ENCODE measurements at places on chromosomes 3 and 15. TPM values are rescaled to one million over a fixed set of nuclear protein-coding genes. Genes with fewer than 3 reads are reported as not detected.
A peak's percentile ranks its signal among the peaks of the same experiment; 100 is the strongest.

DNA sequence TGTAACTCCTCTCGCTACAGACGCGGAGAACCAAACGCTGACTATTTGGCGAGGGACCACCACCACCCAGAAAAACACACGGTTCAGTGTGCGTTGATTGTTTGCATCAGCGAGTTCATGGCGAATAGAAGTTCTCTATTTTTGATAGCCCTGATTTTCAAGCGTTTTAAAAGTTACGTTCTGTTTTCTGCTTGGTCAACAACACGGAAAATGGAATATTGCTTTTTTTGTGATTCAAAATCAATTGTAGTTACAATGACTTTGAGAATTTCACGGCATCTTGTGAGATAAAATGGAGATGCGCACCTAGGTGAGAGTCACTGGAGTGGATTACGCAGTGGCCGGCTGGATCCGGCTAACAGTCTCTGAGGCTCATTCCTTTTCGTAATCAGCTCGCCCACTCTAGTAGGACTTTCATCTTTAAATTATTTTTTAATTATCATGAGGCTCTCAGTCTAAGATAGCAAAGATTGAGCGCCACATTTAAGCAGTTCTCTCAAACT, 54.8 kb downstream of the CCDC54 start:
- no peak for DNase-seq

- no peak for DNase-seq
These were observed 247.4 kb downstream of the KBTBD8 start for GRCh38 chr3:67245545-67245944.

DNA sequence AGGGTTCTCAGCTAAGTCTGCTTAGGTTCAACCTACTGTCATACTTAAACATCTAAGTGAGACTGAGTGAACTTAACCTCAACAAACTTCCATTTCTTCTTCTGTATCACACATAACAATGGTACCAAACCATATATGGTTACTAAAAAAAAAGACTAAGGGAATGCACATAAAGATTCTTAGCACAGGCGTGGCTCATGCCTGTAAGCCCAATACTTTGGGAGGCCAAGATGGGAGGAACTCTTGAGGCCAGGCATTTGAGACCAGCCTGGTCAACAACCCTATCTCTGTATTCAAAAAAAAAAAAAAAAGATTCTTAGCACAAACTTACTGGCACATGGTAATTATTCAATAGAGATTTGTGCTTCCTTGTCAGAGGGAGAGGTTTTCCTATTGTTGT, 57.9 kb downstream of the ACAP2 start:
- no peak for DNase-seq

DNA sequence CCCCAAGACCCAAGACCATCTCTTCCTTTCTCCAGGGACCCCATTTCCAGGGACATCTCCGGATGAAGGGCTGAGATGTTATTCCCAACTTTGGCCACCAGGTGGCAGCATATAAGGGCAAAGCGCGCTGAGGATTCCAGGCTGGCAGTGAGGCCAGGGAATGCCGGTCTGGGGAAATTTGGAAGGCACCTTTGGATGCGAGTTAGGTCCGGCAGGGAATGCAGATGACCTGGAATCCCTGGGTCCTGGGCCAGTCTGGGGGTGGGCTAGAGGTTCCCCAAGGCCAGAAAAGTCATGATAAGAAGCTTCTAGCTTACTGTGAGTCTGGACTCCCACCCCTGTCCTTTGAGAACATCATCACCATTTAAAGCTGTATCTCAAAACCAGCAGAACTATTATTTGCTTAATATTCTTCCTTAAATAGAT, 1.6 kb upstream of the CHST13 start:
- peak; percentile 28 for DNase-seq

GRM7 gene
- not detected for total RNA-seq

GRCh38 chr15:78989701-78990240, 44.9 kb upstream of the CTSH start:
- DNase-seq: no peak

DNA sequence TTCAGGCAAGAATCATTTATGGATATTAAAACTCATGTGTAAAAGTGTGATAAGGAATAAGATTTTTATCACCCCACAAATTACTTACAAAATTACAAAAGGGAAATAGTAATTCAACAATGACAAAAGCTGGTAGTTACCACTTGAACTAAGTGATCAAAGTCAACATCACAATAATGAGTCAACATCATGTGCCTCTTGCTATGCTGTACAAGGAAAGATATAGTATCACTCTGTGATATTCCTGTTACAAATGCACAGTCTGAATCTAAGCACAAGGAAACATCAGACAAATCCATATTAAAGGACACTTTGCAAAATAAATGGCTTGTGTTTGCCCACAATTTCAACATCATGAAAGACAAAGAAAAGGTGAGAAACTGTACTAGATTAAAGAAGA, 90.5 kb upstream of the PLCL2 start:
- no peak for DNase-seq

FANCD2OS gene
- total RNA-seq: not detected

DNA sequence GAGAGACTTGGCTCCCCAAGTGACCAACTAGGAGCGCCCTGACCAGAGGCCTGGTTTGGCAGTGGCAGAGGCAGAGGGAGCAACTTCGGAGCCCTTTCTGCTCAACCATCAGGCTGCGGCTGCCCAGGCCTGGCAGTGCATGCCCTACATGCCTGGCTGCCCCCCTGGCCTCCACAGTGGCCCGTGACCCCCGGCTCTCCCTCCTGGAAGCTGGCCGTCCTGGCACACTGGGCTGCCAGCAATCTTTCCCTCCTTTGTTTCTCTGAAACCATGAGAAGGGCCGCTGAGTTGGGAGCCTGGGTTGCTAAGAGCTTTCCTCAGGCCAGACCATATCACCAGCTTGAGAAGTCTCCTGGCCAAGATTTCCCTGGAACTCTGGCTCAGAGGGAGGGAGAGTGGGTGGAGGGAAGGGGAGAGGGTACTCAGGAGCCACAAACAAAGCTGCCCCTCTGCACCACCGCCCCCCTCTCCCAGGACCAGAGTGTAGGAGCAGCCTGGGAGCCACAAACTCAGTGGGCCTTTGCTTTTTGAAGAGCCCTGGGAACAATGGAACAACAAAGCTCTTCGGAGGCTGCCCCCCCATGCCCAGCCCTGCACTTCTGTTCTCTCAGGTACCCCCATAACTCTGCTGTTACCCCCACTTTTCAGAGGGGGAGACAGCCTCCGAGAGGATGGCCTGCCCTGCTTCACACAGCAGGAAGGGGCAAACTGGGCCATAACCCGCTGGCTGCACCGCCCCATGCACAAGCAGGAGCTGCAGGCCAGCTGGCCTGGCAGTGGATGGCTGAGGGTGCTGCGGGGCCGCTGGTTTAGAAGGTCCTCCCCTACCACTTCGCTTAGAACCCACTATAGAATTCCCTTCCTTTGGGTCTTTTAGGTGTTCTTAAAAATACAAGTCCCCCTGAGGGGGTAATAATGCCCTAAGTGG, 11.3 kb downstream of the CORO2B start:
- no peak for DNase-seq

NR2E3 gene
- 0.59 TPM for total RNA-seq

- DNase-seq: no peak
These were observed 5.3 kb downstream of the FOXP1 start for GRCh38 chr3:71578054-71578751.

GRCh38 chr3:187753516-187753915, 8.2 kb upstream of the BCL6 start:
- DNase-seq: no peak

- DNase-seq: no peak
These were observed 75.8 kb downstream of the RORA start for GRCh38 chr15:61153291-61153690.

Measured in HCT116 (cell line).